A549 (cell line): ENCODE measurements at places on chromosomes 12 and 14.

DNA sequence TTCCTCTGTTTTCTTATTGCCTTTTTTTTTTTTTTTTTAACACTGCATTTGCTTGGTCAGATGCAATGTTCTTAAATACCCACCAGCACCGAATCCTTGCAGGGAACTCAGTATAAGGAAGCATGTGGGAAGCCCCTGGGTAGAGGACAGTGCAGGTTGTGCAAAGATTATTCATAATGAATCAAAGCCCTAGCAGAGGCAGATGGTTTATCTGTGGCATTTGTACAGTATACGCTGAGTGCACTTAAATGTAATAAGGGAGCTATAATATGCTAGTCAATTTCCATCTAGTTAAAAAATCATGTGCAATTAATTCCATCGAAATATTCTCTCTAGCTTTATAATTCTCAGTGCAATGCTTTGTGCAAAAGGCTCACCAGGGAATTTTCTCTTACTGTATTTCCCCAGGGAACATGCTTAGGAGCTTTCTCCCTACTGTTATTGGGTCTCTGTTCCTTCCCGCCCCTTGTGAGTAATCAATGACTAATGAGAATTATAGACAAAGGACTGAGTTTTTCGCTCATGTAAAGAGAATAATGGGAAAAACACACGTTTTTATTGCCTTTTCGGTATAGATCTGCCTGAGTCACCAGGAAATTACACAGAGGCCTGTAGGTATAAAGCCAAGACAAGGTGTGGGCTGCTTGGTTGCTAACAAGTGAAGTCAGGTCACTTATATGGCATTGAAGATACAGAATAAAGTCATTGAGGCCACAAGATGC is 1214.3 kb upstream of the TMEM132C start:
- peak; percentile 33 for DNase-seq

- no peak for DNase-seq
Measured at GRCh38 chr12:42282294-42282693, 43.6 kb downstream of the ZCRB1 start.

GRCh38 chr14:92750994-92751400 is 2.6 kb upstream of the LGMN start:
- DNase-seq: no peak

DNA sequence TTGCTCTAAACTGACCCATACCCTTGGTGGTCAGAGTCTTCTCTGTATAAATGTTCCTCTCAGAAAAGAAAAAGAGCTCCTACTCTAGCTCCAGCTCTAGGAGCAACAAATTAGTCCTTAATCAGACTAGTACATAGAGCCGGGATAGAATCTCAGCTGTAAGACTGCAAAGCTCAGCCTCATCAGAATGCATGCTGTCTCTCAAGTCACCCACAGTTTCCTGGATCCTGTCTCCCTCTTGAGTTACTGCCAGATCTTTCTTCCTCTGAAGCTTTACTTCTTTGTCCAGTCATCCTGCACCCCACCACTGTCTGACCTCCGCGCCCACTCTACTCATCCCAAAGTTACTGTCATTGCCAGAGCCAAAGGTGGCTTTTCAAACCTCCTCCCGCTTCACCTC is 139.3 kb upstream of the PRMT8 start:
- DNase-seq: no peak

GRCh38 chr12:75960954-75961661 is 70.5 kb downstream of the PHLDA1 start:
- DNase-seq: no peak

DNA sequence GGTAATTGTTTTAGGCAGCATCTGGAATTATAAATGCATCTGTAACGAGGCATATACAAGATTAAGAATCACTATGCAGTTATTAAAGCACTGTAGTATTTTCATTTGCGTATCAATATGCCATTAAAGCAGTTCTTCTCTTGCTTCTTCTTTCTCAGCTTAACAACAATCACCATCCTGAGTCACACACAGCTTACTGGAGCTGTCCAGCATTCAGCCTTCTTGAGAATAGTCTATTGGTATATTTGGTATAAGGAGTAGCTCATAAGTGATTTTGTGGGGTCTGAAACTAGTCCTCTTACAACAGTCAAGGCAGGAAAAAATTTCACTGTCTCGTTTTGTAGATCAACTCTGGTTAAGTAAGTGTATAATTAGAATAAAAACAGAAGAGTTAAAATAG is 523.0 kb upstream of the FOXG1 start:
- no peak for DNase-seq
